ENCODE measurements at places on chromosomes 1 and 21.

DNA sequence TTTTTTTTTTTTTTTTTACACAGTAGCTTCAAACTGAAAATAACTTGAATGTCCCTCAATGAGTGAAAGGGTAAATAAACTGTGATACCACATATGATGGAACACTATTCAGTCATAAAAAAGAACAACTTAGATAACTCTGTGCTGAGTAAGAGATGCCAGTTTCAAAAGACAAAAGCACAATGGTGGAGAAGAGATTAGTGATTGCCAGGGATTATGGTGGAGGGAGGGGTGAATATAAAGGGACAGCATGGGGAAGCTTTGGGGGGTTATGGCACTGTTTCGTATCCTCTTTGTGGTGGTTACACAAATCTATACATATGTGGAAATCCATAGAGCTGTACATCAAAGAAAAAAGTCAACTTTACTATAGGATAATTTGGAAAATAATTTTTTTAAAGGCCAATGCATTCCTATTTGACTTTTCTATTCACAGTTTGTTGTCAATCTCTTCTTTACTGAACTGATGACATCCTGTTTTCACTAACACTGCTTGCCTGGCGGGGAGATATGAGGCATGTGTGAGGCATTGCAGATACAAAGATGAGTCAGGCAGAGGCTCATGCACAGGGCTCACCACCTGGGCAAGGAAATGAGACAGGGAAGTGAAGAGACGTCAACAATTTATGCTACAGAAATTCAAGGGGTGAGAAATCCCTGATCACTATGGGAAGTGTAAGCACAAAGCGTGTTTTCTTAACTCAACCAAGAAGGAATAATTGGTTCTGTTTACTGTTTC is 302.7 kb downstream of the DUSP10 start:
- no peak for DNase-seq

DNA sequence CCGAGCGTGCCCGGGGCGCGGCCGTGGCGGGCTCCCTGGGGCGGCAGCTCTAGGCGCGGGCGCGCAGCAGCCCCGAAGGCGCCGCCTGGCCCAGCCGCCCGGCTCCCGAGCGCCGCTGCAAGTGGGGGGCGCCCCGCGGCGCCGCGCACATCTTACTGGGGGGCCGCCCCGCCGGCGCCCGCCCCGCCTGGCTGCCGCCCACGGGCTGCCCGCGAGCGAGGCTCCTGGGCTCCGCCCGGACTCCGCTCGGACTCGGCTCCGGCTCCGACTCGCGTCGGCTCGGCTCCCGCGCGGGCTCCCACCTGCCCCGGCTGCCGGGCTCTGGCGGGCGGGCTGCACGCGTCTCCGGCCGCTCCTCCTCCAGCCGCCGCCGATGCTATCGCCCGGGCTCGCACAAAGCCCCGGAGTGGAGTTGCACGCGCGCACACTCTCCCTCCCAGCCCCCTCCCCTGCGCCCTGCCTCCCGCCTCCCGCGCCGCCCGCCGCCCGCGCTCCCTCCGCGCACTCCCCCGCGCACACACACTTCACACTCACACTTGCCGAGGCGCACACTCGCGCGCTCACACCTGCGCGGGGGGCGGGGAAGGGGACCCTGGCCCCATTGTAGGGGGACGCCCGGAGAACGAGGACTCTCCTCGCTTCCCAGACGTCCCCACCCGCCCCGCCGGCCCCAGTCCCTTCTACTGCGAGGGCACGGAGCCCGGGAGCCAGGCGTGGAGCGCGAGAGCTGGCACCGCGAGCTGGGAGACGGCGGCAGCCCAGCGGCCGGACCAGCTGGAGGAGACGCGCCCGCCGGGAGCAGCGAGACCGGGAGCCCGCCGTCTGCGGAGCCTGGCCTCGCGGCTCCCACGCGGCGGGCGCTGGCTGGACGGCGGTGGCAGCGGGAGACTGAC is at the start of gene GRIK3:
Gene GRIK3, minus strand, starts transcription at position 395 of the 893 bp plus-strand sequence. CDS start 407 bp downstream, outside the sequence.
- DNase-seq, result no peak

DNA sequence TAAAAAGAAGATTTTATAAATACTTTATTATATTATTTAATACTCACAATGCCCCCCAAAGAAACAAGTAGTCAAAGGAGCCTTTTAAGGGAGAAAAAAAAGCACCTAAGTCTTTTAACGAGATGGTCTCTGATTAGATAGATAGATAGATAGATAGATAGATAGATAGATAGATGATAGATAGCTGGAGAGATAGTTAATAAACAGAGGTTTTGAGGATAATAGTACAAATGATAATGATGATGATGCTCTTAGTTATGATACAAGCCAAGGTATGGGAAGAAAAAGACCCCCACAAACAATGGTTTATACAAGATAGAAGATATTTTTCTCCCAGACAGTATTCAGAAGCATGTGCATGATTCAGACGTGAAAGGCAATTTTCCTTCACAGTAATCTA is 14.6 kb upstream of the EDEM3 start:
- DNase-seq, result no peak

GRCh38 chr1:74853756-74854155 is 120.8 kb downstream of the TYW3 start:
- no peak for DNase-seq

DNA sequence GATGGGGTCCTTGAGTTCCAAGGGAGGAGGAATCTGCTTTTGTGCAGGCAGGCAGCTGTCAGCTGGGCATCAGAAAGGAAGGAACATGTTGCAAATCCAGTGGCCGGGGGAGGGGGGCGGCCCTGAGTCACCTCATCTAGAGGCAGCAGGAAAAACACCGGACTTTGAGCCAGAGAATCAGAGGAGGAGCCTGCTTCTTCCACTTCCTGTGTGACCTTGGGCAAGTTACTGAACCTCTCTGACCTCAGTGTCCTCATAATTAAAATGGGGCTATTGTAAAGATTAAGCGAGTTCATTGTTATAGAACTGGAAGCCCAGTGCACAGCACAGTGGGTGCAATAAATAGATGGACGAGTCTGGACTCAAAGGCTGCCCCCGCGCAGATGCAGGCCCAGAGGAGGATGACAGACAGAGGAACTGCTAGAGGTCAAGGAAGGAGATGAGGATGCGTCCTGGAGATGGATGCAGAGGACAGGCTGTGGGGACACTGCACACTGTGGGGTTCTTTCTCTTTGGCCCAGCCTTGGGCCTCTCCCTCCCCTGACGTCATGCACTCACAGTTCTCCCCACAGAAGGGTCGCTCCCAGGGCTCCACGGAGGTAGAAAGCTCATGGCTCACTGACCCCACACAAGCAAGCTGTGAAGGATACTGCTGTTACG is 714.3 kb downstream of the MATN1 start:
- DNase-seq, result no peak

- no peak for DNase-seq
Measured at GRCh38 chr1:181010789-181011188, 11.9 kb downstream of the STX6 start.

- no peak for DNase-seq
Measured at GRCh38 chr1:198333744-198334143, 176.9 kb downstream of the NEK7 start.

DNA sequence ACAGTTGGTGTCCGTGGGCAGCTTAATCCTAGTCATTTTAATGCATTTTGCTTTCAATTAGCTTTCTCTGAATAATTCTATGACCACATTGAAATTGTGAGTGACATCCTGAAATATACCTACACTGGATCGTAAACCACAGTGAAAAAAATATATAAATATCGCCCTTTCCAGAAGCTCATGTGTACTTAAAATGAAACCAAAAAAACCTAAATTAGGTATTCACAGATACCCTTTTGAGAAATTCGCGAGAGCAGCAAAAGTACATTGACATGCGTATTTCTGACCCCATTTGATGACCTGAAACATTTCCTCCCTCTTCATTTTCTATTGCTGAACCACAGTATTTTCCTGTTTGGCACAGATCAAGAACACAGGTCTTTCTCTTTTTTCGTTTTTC is 253.8 kb downstream of the LTN1 start:
- DNase-seq, result no peak

- no peak for DNase-seq
Measured at GRCh38 chr1:33577663-33578062, 105.2 kb downstream of the ZSCAN20 start.

DNA sequence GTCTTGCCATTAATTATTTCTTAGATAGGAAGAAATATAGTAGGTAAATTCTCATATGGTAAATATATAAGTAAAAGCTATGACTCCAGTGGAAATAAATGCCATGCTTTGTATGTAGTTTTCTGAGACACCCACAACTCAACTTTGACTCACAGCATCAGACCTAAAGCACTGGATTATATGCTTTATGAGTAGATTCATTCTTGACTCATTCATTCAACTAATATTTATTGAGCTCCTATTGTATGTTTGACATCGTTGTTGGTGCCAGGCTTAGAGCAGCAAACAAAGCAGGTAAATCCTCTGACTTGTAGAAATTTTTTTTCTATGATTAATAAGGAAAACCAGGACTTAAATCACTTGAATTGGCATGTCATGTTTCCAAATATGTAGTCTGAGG is 211.4 kb downstream of the PTPRC start:
- DNase-seq, result no peak

DNA sequence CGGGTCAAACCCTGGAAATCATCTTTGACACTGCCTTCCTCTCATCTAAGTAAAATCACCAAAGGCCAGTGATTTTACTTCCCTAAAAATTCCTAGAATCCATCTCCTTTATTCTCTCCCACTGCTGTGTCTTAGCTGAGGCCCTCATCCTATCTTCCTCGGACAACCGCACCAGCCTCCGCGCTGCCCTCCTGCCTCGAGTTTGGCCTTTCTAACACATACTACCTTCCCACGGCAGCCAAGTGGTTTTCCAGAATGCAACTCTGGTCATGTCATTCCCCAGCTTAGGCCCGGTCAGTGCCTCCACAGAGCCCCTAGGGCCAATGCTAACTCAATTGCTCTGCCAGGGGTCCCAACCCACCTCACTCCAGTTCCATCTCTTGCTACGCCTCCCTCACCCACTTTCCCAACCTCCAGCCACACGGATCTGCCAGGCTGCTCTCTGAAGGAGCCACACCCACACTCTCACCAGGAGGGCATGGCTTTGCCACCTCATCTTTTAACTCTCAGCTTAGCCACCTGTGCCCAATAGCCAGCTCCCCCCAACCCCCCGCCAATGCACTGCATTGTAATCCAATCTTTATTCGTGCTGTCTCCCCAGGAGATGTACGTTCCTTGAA is 6.8 kb downstream of the TMEM9 start:
- DNase-seq, result no peak

GRCh38 chr1:18319099-18319498 is 161.6 kb upstream of the KLHDC7A start:
- DNase-seq, result no peak

DNA sequence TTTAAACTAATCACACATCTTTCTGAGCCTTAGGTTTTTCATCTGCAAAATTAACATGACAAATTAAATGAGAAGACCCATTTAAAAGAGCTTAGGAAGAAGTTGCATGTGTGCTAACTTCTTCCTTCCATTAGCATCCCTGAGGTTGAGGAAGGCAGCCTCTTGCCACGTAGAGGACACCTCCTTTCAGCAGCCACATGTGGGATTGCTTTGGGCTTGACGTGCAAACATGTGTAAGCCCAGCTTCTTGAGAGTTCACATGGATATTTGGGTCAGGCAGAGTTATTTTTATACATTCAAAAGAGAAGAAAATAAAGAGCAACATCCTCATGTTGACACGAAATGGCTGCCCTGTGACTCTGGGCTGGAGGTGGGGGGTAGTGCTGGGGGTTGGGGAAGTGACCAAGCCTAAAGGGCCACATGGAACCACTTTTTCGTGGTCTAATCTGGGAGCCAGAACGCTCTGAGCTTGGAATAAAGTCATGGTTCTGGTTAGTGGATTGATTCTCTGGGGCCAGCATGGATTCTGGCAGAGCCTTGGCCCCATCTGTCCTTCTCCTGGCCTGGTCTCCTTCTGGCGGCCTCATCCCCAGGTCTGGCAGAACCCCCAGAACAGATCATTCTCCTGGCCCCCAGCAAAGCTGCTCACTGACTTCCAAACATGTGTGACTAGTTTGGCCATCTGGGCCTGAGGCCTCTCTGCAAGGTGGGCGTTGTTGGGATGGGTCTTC is 137.1 kb upstream of the USP24 start:
- DNase-seq, result no peak

GRCh38 chr1:43801203-43801602 is 93.9 kb downstream of the ST3GAL3 start:
- DNase-seq, result no peak

DNA sequence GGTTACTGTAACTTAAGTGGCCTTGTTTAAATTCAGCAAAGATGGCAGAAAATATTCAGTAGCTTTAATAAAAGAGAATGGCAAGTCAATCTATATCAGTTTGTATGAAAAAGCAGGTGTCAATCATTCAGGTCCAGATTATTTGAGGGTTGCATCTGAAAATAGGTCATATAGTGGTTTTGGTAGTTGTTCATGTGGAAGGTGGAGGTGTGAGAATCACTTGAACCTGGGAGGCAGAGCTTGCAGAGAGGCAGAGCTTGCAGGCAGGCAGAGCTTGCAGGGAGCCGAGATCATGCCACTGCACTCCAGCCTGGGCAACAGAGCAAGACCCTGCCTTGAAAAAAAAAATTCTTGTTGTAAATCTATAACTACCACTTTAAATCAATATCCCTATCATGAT is 88.6 kb downstream of the ZSWIM5 start:
- DNase-seq, result no peak

DNA sequence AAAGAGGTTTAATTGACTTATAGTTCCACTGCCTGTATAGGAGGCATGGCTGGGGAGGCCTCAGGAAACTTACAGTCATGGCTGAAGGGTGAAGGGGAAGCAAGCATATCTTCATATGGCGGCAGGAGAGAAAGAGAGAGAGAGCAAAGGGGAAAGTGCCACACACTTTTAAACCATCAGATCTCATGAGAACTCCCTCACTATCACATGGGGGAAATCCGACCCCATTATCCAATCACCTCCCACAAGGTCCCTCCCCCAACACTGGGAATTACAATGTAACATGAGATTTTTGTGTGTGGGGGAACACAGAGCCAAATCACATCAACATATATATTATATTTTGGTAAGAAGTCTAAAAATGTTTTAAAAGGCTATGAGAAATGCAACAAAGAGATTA is 27.2 kb downstream of the FABP3 start:
- no peak for DNase-seq

- no peak for DNase-seq
Measured at GRCh38 chr1:157994704-157995582, 1.5 kb downstream of the KIRREL1 start.

GRCh38 chr1:31335007-31335406 is 37.9 kb downstream of the FABP3 start:
- DNase-seq, result no peak

- peak; percentile 37 for DNase-seq
Measured at GRCh38 chr1:181423301-181423918, 59.9 kb upstream of the CACNA1E start.

DNA sequence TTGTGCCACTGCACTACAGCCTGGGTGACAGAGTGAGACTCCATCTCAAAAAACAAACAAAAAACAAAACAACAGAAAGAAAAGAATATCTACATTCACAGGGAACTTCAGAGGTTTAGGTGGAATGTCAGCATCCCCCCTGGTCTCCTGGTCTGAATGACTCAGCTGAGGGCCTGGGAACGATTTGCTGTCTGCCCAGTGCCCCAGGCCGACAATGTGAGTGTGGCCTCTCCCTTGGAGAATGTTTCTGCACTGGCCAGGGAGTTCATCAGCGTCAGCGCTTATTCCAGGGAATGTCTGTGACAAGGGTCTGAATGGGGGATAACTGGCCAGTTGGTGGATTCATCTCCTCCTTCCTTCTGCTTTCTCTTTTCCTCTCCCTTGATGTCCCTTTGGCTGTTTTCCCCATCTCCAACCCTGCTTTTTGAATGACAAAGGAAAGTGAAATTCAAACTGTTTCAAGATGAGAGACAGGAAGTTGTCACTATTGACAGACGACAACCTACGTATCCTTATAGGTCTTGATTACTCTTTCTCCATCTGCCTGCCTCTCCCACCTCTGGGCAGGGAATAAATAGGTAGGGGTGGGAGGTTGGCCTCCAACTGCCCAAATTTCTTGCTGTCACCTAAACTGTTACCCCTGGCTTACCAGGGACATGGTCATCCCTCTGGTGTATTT is 213.1 kb downstream of the HHAT start:
- no peak for DNase-seq
